GDM1 (cell line): ENCODE measurements at places on chromosomes 2 and 18.

GRCh38 chr18:24254071-24254470 is 115.2 kb downstream of the CABYR start:
- DNase-seq = no peak

GRCh38 chr2:148529745-148530144 is 114.8 kb upstream of the EPC2 start:
- DNase-seq = no peak

- DNase-seq = no peak
Measured at GRCh38 chr2:173764094-173764493, 201.1 kb downstream of the SP3 start.

- DNase-seq = no peak
Measured at GRCh38 chr18:12990123-12990475, 1.1 kb upstream of the CEP192 start.

DNA sequence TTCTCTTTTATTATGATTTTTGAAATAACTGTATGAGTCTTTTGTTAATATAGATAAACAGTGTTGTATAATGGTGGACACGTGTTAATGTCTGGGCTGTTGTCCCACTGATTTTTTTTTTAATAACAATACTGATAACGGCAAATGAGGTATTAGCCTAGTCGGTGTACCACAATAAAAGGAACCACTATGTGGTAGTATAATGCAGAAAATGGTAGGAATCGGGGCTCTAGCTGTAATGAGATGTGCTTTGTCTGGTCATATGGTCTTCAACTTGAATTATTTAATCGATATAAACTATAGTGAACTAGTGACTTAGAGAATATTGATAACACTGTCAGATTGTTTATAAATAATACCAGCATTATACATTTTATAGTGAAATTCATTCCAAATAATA is 517.9 kb upstream of the SPHKAP start:
- DNase-seq = no peak
